ENCODE measurements at places on chromosomes 2 and 18.

DNA sequence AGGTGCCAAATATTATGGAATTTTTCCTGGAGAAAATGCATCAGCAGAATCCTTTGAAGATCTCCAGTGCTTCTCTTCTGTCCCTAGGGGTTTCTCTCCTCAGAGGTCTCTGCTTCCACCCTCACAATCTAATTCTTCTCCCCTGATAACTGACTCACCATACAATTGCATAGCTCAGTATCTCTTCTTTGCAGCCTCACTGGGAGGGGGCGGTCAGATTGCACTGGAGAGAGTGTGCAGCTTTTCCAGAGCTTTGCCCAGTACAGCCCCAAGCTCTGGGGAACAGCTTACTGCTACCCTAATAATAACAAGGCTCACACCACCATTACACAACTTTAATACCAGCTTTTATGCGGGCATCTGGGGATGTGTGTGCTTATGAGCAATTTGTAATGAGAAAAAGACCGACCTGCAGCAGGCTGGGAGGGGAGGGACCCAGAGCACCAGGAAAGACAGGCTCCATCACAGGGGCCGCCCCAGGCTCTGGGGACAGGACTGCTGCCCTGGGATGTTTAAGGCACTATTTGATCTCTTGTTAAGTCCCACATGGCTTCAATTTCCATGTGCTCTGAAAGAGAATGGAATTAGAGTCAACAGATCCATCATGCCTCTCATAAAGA lies 276.6 kb upstream of the SIX2 start:
- DNase-seq, result no peak

- DNase-seq, result no peak
Measured at GRCh38 chr2:239549711-239550255, 149.0 kb upstream of the HDAC4 start.

DNA sequence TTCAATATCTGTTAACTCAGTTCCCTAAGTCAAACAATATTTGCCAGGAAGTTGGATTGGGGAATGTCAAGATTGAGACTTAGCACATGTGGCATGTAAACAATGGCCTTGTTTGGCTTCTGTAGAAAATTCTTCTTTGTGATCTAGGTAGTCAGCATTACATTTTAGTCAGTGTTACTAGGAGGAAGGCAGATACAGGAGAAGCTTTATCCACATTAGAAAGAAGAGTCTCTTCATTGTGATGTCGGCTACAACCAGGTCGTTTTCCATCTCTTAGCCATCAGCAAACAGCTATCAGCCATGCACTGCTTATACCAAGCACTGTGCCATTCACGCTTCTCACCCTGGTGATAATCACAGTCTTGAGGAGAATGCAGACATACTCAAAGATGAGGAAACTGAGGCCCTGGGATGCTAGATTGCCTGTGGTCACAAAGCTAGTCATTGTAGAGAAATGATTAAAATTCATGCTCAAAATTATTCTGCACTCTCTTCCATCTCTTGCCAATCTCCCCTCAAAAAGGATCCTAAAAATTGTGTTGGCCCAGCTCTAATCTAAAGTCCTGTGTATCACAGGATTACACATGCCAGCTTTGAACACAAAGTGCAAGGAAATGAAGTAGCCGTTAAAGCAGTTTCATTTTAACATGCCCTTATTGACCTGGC lies 3.2 kb downstream of the GALNT5 start:
- no peak for DNase-seq

GRCh38 chr2:118987886-118988285 lies 45.9 kb downstream of the MARCO start:
- DNase-seq, result no peak

DNA sequence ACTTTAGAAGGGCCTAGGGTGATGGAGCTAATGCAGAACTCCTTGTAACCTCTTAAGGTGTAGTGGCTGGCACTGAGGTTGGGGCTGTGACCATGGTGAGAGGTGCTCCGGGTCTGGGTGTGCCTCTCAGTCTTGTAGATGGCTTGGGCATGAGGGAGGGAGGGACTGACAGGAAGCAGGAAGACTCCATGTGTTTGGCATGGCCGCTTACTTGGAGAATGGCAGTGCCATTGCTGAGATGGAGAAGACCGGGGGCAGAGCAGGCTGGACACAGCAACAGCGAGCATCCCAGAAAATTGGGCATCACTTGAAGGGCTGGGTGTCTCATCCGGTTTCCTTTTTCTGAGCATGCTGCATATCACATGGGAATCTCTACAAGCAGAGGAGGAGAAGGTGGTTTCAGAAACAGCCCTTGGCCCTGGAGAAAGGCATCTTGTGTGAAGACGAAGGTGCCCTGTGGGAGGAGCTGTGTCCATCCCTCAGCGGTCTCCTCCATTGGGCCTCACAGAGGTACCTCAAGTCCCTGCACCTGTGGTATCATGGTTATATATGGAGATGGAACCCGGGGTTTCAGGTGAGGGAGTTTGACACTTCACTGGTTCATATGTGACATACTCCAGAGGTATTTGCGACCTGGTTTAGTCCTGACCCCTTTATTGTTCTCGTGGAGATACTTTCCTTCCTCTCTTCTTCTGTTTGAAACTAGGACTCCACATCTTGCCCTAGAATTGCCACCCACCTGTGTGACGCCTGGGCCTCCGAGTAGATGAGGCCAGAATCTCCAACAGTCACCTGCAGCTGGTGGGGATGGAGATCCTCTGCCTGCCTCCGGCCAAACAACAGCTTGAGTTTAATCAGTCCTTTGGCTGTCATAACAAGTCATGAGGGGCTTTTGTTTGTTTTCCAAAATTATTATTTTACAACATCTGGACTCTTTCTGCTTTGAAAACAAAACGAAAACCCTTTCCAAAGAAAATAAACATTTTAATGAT lies 45.6 kb downstream of the INPP4A start:
- DNase-seq, result no peak

DNA sequence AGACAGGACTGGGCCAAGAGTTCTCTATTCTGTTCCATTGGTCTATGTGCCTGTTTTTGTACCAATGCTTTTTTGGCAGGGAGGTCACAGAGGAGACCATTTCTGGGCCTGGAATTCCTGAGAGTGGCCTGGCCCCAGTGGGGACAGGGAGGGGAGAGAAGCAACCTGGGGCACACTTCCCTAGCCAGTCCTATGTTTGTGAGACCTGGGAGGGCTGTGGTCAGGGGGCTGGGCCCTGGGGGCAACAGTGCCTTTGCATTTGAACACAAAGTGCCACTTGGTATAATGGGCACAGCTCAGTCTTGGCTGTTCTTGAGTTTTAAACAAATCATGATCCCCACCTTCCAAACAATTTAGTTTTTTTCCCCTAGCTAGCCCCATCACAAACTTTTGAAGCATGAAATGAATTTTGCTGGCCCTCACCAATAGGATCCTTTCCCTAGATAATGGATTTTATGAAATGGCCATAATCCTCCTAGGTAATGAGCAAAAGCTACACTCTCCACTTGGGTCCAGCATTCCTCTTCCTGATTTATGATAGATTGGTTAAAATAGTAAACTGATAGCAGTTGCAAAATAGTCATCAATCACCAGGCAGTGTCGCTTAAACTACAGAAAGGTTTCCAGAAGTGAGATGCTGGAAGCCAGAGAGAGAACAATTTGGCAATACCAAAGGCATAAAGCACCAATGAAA lies 133.5 kb downstream of the GLI2 start:
- no peak for DNase-seq

- no peak for DNase-seq
Measured at GRCh38 chr18:64027931-64028695, 58.2 kb downstream of the SERPINB8 start.

GRCh38 chr2:207135340-207135739 lies 30.4 kb downstream of the KLF7 start:
- DNase-seq, result no peak

- no peak for DNase-seq
Measured at GRCh38 chr2:2993172-2993692, 384.4 kb downstream of the EIPR1 start.

- DNase-seq, result no peak
Measured at GRCh38 chr2:11505652-11506610, 27.9 kb upstream of the GREB1 start.

DNA sequence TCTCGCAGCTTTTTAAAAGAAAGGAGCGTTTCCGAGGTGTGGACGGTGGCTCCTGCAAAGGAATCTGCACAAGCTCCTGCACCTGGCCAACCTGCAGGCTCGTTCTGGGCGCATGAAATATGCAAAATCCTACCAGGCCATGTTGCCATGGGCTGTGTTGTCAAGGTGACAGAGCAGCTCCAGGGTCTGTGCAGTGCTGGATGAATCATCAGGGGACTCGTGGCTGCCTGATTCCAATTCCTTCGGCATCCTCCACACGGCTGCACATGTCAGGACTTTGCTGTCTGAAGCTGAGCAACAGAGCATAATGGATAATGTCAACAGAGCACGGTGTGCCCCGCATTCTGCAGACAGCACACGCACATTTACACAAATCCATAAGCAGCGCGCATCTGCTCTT lies 120.5 kb downstream of the EIPR1 start:
- DNase-seq, result no peak

DNA sequence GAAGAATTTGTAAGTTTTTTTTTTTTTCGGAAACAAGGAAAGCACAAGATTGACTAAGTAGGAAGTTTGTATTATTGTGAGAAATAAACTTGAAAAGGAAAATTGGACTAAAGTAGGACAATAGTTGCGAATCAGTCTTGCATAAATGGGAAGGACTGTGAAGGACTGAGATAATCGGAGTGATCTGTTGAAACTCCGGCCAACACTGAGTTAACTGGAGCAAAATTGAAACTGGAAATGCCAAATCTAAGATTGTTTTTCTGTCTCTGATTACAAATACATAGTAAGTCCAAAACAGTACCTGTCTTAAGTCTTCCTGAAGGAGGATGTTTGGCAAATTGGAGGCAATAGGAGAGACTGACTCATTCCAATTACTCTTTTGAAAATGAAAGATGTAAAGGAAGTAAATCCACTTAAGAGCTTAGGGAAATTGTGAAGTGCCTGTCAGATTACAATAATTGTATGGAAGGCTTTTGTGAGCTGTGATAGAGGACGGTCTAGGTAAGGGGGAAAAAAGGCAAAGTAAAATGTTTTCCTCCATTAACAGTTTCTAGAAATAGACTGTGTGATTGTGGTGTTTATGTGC lies 204.9 kb upstream of the CYRIA start:
- DNase-seq, result no peak

DNA sequence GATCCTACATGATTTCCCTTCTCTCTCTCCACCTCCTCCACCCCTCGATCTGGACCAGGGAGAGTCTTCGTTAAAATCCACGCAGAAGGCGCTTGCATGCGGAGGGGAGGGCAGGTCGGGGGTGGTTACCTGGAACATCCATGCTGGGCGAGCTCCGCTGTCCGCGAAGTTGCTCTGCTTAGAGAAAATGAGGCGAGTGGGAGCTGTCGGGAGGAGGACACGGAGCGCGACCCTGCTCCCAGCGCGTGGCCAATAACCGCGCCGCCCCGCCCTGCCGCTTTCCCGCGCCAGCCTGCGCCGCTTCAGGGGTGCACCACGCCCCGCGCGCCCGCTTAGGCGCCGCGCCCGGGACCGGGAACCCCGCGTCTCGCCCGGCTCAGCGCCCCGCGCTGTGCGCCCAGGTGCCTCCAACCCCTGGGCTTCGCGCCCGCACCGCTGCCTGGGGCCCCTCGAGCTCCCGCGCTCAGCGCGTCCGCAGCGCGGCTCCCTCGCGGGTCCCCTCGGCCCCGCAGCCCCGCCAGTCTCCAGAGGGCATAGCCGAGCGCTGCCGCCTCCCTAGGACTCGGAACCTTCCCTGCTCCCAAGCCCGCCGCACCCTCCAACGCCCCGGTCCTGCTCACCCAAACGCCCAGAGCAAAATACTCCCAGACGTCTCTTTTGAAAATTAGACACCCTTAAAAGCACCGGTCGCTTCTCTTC lies 636 bp downstream of the CBLN2 start:
- DNase-seq, result no peak

- DNase-seq, result no peak
Measured at GRCh38 chr2:46982351-46983064, 66.9 kb upstream of the MCFD2 start.

DNA sequence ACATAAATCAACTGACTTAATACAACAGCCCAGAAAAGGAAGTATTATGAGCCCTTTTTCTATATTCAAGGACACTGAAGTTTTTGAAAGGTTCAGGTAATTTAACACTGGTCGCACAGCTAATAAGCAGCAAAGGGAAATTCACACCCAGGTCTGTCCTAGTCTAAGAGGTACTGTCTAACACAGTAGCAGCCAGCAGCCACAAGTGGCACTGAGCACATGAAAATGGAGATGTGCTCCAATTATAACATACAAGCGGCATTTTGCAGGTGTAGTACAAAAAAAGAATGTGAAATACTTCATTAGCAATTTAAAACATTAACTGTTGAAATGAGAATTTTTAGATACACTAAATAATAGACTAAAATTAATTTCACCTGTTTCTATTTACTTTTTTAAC lies 23.4 kb downstream of the SPRED2 start:
- no peak for DNase-seq

DNA sequence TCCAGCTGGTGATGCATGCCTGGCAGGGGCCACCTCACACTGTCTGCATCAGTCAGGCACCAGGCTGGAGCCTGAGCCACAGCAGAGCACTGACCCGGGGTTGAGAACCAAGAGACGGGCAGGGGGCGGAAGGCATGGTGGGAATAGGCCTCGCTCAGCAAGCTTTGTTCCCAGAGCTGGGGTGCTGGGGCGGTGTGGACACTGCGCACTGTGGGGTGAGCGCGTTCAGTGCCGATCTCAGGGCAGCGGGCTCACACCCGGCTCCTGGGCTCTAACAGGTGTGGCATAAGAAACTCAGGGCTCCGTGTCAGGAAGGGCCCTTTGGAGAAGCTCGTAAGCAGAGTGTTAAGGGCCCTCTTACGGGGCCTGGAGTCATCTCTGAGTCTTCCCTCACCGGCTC lies 15.7 kb downstream of the SH3RF3 start:
- no peak for DNase-seq

DNA sequence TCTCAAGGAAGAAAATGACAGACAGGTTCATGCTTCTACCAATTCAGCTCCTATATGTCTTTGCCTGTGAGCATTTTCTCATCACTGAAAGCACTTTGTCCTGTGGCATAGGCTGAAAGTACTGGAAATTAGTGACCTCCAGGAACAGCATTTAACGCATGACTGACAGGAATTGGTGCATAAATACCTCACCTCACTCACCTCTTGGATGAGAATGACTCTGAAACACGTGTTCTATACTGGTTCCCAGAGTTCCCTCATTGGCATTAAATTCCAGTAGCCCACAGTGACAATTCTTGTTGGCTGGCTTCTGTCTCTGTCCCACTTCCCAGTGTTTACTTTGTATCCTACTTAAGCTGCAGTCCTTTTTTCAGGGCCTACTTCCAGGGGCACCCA lies 83.4 kb upstream of the MAPRE2 start:
- DNase-seq, result no peak
